Type B pancreatic cell (in vitro differentiated cells): ENCODE measurements at places on chromosomes 12 and 14. TPM values are rescaled to one million over a fixed set of nuclear protein-coding genes. Genes with fewer than 3 reads are reported as not detected.

DNA sequence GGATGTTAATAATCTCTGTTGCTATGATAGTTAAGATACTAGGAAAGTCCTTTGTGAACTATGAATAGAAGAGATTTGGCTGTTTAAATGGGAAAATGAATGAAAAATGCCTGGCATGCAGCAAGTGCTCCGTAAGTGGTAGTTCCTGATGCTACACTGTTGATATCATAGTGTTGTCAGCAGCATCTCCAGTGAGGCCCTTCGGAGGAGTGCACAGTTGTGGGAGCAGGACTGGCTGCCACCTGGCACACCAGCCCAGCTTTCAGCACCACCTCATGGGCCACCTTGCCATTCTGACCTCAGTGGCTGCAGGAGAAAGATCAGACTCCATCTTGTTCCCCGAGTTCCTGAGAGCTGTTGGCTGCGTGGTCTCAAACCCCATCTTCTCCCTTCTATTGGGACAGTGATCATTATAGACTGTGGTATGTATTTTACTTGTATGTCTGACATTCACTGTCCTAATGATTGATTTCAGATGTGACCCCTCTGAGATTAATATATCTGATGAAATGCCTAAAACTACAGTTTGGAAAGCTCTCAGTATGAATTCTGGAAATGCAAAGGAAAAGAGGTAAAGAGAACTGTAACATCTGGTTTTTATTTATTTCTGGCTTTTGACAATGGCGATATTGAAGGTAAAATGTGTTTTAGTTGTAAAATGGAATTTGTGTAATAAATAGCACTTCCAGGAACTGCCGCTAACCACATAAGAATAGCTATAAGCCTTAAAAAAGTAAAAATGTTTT lies 80.9 kb downstream of the SLC4A8 start:
- no peak for DNase-seq
- H3K4me1 ChIP-seq: peaks cover 8% of the 10 kb centered on the region
- peaks cover 9% of the 10 kb centered on the region for H3K36me3 ChIP-seq
- no peak overlapping the region for H3K4me3 ChIP-seq
- no peak overlapping the region for H3K27ac ChIP-seq

GRCh38 chr12:5369298-5369697 lies 62.6 kb upstream of the NTF3 start:
- H3K4me3 ChIP-seq: no peak overlapping the region
- H3K27me3 ChIP-seq: peaks cover 25% of the 10 kb centered on the region
- H3K36me3 ChIP-seq: no peaks in the 10 kb centered on the region

GRCh38 chr14:32474478-32475195 lies 145.5 kb downstream of the AKAP6 start:
- peak overlapping the region; percentile 89 for H3K27ac ChIP-seq
- H3K27me3 ChIP-seq: no peaks in the 10 kb centered on the region
- no peak for DNase-seq
- H3K4me1 ChIP-seq: peaks cover 25% of the 10 kb centered on the region
- no peaks in the 10 kb centered on the region for H3K36me3 ChIP-seq

DNA sequence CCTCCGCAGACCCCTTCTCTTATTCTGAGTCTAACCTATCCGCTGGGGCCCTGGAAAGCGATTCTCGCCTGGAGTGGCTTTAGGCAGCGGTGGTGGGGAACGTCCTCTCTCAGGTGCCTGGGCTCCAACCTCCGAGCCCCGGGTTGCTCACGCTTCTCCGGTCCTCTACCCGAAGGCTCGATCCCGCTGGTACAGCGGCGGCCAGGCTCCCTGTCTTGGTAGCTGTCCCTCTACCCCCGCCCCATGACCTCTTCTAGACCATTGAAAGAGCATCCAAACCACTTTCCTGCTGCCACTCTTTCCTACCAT lies 505 bp upstream of the HEBP1 start:
- H3K4me1 ChIP-seq: peaks cover 17% of the 10 kb centered on the region
- peaks cover 7% of the 10 kb centered on the region for H3K27me3 ChIP-seq
- no peak for DNase-seq
- H3K4me3 ChIP-seq: peak overlapping the region; percentile 96
- peaks cover 31% of the 10 kb centered on the region for H3K36me3 ChIP-seq

DNA sequence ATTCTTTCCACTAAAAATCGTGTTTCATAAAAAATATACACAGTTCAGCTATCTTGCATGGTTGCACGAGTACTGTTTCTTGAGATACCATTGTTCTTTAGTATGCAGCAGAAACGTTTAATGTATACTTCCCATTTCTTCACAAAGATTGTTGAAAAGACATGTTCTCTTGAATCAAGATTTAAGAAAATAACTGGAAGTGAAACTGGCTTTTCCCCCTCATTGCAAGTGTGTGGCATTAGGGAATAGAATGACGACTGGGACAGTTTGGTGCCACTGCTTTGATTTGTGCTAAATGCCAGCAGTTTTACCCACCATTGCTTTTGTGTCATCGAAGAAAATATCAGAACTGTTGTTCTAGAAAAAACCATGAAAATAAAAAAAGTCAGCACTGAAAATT lies 20.3 kb upstream of the DHRS2 start:
- no peak overlapping the region for H3K4me3 ChIP-seq
- H3K4me1 ChIP-seq: peaks cover 5% of the 10 kb centered on the region
- peaks cover 38% of the 10 kb centered on the region for H3K27me3 ChIP-seq
- DNase-seq: no peak

GRCh38 chr12:105322070-105322469 lies 8.4 kb upstream of the C12orf75 start:
- no peak overlapping the region for H3K27ac ChIP-seq
- no peaks in the 10 kb centered on the region for H3K36me3 ChIP-seq
- no peaks in the 10 kb centered on the region for H3K27me3 ChIP-seq
- H3K4me3 ChIP-seq: no peak overlapping the region
- peaks cover 13% of the 10 kb centered on the region for H3K4me1 ChIP-seq

DNA sequence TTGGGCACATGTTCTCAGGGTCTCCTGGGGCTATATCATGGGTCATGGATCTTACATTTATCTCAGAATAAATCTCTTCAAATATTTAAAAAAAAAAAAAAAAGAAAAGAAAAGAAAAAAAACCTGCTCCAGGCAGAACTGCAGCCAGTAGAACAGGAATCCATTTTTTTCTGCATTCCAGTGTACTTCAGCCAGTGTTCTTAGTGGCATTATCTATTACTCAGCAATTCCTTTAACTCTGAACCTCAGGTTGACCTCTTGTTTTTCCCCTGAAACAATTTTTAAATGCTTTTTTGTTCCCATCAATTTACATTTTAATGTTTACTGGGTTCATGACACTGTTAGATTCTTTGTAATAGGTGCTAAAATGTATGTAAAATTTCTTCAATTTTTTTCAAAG lies 66.7 kb upstream of the STXBP6 start:
- H3K27ac ChIP-seq: peak overlapping the region; percentile 52
- no peaks in the 10 kb centered on the region for H3K4me1 ChIP-seq
- no peak for DNase-seq
- no peak overlapping the region for H3K4me3 ChIP-seq
- H3K36me3 ChIP-seq: no peaks in the 10 kb centered on the region

DNA sequence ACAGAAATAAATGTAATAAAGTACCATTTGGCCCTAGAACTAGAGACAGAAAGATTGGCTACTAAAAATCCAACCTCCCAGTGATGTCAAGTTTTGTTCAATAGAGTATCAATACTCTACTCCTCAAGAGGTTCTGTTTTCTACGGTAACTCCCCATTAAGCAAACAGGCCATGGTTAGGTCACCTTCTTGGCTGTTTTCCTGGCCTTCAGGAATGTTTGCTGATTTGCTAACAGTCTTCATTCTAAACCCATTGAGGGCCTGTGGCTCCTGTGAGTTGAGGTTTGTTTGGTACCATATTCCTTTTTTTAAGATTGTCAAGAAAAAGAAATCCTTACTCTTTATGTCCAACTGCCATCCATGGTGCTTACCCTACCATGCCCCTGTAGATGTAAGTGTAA lies 1022.0 kb upstream of the TMEM132C start:
- H3K27me3 ChIP-seq: peaks cover 3% of the 10 kb centered on the region
- H3K4me3 ChIP-seq: no peak overlapping the region
- H3K4me1 ChIP-seq: no peaks in the 10 kb centered on the region
- no peak for DNase-seq

DNA sequence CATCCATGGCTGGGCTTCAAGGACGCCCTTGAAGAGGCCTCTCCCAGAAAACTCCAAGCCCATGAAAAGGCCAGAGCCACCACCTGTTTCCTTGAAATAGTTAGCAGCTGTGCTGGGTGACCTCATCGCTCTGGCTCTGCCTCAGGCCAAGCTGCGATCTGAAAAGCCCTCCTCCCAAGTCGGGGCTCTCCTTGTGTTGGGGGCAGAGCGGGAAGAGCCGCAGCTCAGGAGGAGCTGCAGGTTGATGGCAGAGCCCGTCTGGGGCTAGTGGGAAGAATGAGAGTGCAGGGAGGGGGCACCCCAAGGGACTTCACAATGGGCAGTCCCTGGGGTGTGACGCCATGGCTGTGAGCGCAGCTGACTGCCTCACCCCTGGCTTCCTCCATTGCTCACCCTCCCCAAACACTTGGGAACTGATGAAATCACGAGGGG lies 50.0 kb upstream of the STON2 start:
- peaks cover 7% of the 10 kb centered on the region for H3K27me3 ChIP-seq
- peak overlapping the region; percentile 23 for H3K27ac ChIP-seq
- no peak for DNase-seq

DNA sequence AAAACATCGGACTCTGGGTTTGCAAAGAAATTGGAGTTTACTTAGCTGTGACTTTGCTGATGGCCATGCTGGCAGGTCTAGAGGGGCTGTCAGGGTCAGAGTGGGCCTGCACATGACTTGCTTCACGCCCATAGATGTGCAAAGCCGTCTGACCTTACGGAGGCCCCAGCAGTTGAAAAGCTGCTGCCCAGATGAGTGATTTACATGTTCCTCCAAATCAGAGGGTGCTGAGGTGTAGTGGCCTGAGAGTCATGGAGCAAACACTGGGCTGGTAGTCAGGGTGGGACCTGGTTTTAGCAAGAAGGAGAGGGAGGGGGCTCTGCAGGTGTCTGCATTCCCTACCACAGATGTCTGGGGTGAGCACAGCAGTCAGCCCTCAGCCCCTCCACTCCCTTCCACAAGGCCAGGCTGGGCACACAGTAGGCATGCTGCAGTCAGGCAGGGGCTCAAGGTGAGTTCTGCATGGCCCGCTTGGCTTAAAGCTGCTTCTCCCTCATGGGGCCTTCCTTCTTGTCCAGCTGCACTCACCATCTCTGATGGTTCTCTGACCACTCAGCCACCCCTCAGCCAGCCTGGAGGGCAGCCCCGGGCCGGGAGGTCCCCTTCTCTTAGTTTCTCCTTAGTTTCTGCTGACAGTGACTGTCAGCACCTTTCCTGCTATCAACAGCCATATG lies 34.2 kb upstream of the EML1 start:
- peaks cover 4% of the 10 kb centered on the region for H3K27me3 ChIP-seq
- no peak for DNase-seq
- H3K4me1 ChIP-seq: peaks cover 21% of the 10 kb centered on the region
- H3K27ac ChIP-seq: peak overlapping the region; percentile 91

DNA sequence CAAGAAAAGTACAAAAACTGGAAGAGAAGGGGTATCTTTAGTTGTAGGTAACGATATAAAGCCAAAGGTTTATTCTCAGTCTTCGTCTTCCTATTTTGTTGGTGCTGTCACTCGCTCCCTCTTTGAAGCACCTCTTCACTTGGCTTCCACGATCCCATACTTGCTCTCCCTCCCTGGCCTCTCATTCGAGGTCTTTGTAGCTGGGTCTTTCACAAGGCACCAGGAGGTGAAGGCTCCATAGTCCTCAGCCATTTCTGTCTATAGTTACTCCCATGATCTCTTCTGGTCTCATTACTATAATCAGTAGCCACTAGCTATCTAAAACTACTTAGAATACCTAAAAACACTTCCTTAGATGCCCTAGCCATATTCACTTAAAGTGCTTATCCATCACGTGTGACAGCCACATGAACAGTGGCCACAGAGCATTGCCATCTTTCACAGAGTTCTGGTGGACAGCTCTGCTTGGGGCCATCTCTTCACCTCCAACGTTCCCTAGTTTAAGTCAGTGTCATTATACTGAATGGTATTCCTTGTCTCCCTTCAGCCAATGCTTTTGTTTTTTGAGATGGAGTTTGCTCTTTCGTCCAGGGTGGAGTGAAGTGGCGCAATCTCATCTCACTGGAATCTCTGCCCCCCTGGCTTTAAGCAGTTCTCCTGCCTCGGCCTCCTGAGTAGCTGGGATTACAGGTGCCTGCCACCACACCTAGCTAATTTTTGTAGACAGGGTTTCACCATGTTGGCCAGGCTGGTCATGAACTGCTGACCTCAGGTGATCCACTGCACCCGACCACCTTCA lies 57.1 kb downstream of the ATP2A2 start:
- no peak overlapping the region for H3K4me3 ChIP-seq
- H3K4me1 ChIP-seq: no peaks in the 10 kb centered on the region
- H3K27me3 ChIP-seq: no peaks in the 10 kb centered on the region
- H3K27ac ChIP-seq: peak overlapping the region; percentile 10

DNA sequence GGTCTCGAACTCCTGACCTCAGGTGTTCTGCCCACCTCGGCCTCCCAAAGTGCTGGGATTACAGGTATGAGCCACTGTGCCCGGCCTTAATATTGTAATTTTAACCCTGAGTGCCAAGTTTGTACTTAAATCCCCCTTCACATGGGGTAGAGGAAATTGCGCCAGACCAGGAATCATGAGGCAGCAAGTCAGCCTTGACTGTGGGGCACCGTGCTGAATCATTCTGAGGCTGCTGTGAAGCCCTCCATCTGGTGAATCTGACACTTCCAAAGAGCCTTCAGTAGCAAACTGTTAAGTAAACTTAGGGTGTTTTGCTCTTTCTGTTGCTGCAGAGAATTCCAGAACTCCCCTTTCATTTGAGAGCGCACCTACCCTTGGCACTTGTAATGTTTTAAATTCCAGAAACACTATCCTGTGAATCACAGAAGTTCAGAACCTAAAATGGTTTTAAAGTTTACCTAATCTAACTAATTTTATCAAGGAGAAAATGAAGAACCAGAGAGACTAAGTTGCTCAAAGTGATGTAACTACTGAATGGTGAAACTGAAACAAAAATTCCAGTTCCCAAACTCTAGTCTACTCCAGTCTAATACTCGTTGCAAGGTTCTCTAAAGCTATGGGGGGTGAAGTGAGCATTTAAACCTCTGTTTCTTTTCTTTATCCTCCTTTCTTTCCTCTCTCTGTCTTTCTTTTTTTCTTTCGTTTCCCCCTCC lies 7.5 kb downstream of the HEBP1 start:
- DNase-seq: no peak
- H3K27ac ChIP-seq: peak overlapping the region; percentile 30
- peaks cover 24% of the 10 kb centered on the region for H3K4me1 ChIP-seq
- peaks cover 3% of the 10 kb centered on the region for H3K27me3 ChIP-seq

Gene TCL1B
- total RNA-seq: not detected in 2 replicates

- peaks cover 25% of the 10 kb centered on the region for H3K4me1 ChIP-seq
- H3K27me3 ChIP-seq: no peaks in the 10 kb centered on the region
- H3K36me3 ChIP-seq: no peaks in the 10 kb centered on the region
- no peak overlapping the region for H3K4me3 ChIP-seq
Observed at GRCh38 chr14:32426586-32427388, 97.7 kb downstream of the AKAP6 start.

GRCh38 chr14:57748279-57748678 lies 117.6 kb downstream of the SLC35F4 start:
- H3K27ac ChIP-seq: no peak overlapping the region
- H3K36me3 ChIP-seq: no peaks in the 10 kb centered on the region
- H3K4me1 ChIP-seq: no peaks in the 10 kb centered on the region
- H3K27me3 ChIP-seq: peaks cover 1% of the 10 kb centered on the region
- DNase-seq: no peak

Gene NUAK1
- 6.5 and 8.1 TPM in 2 replicates for total RNA-seq
